H54 (cell line): ENCODE measurements at places on chromosomes 1 and 21.

GRCh38 chr1:166145499-166145898, 21.3 kb downstream of the FAM78B start:
- no peak for DNase-seq

- no peak for DNase-seq
Measured at GRCh38 chr1:67847466-67847865, 14.2 kb upstream of the GNG12 start.

- DNase-seq, result no peak
Measured at GRCh38 chr1:209723756-209724693, 19.4 kb downstream of the HSD11B1 start.

- peak; percentile 63 for DNase-seq
Measured at GRCh38 chr21:36059823-36060158, 535 bp downstream of the SETD4 start.

GRCh38 chr1:51518586-51519047, 449 bp downstream of the EPS15 start:
- DNase-seq, result peak; percentile 47

GRCh38 chr1:10544239-10544638, 69.5 kb downstream of the PEX14 start:
- no peak for DNase-seq

DNA sequence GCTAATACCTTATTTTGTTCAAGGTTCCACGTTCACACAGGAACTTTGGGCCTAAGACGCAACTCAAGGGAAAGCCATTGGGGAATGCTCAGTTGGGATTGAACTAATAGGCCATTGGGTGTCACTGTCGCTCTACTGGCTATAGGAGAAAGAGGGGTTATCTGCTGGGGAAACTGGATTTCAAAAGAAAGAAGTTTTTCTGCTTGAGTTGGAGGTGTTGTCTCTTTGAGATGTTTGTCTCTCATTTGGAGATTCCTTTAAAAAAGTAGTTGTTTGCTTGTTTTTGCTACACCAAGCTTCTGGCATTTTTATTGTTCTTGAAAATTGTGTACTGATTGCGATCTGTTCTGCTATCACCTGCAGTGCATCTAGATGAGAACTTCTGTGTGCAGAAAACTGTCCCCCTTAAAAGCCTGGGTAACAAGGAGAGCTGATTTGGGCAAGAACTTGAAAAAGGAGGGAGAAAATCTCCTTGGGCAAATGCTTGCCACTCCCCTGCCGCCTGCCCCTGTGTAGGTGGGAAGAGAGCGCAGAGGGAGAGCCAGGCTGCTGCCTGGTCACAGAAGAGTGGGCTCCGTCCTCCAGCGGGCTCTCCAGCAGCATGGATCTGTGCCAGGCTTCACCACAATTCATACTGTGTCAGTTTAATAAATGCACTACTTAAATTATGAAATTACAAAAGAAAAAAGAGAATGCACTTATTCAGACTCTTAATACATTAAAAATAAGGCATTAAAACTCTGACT, 39.9 kb downstream of the PEX14 start:
- DNase-seq, result no peak

DNA sequence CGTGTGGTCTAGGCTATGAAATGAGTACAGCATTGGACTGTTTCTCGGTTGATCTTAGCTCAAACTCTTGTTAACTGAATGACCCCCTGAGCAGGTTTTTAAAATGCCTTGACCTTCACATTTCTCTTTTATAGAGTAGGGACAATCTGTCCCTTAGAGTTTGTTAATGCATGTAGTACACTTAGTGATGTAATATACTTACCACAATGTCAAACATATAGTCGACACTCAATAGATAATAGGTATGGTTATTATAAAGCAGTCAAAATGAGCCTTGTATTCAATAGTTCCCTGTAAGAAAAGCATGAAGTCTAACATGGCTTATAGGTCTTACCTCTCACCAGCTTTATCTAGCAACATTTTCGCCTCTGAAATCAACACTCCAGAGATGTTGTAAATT, 161.0 kb upstream of the RUNX1 start:
- no peak for DNase-seq

DNA sequence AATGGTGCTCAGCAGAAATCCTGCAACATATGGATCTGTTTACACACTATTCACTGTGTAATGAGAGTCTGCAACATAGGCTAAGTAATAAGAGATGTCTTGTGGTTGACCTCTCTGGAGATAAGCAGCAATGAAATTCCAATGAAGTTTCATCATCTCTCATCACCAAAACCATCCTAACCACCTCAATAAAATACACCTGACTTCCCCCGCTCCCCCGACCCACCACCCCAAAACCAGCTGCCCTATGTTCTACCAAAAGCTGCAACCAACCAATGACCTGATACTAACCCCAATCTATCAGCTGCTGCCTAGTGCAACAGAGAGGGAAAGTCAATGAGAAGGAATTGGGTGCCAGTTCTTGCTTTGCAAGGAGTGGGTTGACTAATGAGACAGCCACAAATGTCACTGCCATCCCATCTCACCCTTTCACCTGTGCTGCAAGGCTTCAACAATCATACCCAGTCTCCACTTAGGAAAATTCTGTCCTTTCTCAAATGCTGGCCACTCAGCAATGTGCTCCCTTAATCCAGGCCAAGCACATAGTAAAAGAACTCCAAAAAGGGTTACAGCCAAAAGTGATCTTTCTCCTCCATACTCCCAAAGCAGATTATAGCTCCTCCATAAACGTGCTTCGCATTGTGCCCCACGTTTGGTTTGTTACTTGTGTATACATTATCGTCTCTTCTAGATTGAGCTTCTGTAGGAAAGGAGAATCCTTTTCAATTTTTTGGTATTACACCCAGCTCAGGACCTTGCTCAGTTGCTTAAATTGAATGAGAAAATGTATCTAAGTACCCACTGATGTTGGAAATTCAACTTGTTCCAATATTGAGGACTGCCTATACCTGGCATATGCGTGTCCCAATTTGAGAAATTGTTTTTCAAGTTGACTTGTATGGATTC, 29.0 kb downstream of the MRPL39 start:
- DNase-seq, result no peak

DNA sequence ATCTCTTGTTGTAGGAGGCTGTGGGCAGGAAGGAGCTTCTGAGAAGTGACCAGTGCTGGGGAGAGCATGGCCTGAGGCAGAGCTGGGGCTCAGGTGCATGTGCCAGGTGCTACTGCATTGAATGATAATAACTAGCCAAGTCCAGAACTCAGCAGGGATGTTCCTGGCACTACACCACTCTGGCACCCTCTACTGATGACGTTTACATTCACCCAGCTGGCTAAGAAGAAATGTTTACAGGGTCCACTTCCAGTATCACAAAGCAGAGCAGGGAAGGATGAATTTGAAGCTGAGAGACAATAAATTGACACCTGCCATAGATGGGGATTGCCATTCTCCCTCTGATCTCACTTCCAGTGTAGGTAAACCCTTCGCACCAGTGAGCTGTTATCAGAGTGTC, 411.8 kb downstream of the SETD4 start:
- no peak for DNase-seq

DNA sequence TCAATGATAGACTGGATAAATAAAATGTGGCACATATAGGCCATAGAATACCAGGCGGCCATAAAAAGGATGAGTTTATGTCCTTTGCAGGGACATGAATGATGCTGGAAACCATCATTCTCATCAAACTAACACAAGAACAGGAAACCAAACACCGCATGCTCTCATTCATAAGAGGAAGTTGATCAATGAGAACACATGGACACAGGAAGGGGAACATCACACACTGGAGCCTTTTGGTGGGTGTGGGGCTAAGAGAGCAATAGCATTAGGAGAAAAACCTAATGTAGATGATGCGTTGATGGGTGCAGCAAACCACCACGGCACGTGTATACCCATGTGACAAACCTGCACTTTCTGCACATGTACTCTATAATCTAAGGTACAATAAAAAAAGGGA, 883.4 kb upstream of the PRMT6 start:
- no peak for DNase-seq

DNA sequence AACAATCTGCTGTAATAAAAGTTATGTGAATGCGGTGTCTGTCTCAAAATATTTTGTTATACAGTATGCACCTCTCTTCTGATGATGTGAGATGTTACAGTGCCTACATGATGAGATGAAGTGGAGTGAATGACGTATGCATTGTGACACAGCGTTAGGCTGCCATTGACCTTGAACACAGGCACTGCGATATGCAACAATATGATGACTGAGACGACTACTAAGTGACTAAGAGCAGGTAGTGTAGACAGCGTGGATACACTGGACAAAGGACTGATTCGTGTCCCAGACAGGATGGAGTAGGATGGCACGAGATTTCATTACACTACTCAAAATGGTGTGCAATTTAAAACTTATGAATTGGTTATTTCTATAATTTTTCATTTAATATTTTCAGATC, 8.4 kb downstream of the SGIP1 start:
- no peak for DNase-seq

DNA sequence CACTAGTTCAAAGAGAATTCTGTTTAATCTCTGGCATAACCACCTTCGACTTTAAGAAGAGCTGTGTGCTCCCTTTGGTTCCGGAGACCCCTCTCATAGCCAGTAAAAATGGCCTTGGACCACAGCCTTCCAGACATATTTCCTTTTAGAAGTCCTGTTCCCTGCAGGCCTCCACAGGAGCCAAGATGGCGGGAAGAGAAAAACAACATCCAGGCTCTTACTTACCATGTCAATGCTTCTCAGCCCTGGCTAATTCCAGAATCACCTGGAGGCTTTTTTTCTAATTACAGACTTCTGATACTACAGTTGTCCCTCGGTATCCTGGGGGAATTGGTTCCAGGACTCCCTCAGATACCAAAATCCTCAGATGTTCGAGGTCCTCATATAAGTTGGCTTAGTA, 362.5 kb downstream of the PBX1 start:
- no peak for DNase-seq

DNA sequence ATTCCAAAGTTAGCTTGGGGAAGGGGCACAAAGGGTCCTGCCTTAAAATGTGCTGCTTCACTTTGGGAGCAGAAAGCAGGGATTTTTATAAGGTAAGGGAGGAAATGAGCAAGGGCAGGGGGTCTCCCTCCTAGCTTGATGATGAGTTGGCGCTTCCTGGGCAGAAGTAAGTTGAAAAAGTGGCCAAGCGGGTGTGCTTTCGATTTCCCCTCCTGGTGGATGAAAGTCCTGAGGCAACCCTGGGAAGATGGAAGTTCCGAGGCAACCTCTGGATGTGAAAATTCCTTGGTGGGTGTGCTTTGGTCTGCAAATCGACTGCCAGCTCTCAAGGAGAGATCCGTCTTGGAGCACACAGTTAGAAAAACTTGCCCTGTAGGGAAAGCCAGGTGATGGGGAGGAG, 41.7 kb upstream of the CD2 start:
- DNase-seq, result no peak

- no peak for DNase-seq
Measured at GRCh38 chr1:18798946-18799345, 60.5 kb downstream of the TAS1R2 start.

DNA sequence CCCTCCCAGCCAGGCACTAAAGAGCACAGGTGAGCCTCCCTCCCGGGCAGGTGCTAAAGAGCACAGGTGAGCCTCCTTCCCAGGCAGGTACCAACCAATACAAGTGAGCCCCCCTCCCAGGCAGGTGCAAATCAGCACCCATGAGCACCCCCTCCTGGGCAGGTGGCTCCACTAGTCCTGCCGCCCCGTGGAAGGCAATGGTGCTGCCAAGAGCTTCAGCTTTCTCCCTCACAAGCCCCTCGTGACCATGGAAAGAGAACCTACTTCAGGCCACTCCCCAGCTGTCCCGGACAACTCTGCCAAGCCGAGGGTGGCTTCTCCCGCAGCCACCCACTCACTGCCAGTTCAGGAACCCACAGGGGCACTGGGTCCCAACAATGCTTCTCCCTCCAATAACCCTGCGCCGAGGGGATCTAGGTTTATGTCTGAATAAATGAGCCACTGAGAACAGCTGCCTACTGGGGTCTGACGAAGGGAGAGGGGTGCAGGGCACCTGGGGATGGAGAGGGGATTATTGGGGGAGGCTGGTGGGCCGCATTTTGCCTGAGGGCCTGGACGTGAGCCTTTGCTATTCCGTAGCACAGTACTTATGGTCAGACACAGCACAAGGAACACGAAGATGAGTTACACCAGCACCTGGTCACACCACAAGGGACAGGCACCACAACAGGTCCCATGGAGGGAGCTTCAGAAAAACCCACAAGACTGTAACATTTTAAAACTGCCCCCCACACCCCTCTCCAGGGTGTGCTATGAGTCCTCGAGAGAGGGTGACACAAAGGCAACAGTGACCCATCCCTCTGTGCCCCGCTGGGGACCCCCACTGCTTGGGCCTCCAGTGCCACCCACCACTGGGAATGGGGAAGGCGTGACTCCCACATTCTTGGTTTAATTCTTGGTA, 46.3 kb downstream of the PRDM15 start:
- DNase-seq, result no peak

DNA sequence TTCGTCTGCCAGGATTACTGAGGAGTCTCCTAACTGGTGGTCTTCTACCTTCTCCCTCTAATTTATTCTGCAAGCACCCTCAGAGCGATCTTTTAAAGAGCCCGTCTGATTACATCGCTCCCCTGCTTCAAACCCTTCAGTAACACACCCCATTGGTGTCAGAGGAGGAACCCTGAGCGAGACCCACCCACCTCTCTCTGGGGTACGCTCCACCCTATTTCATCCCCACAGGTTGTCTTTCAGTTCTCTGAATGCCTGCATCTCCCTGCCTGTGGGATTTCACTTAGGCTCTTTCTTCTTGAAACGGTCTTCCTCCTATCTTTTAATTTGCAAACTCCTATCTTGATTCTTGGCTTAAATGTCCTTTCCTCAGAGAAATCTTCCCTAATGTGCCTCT, 39.4 kb downstream of the C1orf21 start:
- no peak for DNase-seq

DNA sequence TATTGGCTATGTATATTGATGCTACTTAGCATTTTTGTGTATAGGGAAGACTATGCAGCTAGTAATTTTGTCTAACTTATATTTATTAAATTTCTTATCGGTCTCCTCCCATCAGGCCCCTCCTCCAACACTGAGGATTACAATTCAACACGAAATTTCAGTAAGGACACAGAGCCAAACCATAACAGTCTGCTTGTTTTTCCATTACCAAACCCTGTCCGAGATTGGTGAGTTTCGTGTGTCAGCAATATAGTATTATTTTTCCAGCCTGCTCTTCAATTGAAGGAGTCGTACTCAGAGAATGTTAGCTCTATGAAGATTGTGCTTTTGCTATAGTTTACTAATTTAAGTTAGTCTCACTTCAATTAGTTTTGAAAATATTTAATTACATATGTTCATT, 1495.3 kb downstream of the MRPL39 start:
- DNase-seq, result no peak

GRCh38 chr21:29212446-29212845, 82.0 kb downstream of the MAP3K7CL start:
- DNase-seq, result no peak

GRCh38 chr1:209342441-209343175, 240.9 kb upstream of the CAMK1G start:
- DNase-seq, result no peak

GRCh38 chr1:5436808-5437207, 555.4 kb downstream of the NPHP4 start:
- DNase-seq, result no peak
